ENCODE measurements at places on chromosomes 12 and 14.
A peak's percentile ranks its signal among the peaks of the same experiment; 100 is the strongest.

DNA sequence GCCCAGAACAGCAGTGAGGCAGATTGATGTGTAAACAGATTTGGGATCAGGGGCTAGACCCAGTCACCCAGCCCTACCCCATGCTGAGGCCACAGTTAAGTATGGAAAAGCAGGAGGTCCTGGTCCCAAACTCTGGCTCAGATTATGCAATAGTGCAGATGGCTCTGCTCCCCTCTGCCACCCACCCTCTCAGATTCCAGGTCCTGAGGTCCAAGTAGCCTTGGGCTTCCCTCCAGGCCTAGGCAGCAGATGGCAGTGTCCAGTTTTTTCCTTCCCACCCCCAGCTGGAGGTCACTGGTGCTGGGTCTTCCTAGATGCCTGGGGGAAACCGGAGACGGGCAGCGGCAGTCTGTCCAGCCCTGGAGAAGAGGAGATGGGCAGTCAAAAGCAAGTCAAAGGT lies 2.8 kb upstream of the DHH start:
- DNase-seq: no peak

DNA sequence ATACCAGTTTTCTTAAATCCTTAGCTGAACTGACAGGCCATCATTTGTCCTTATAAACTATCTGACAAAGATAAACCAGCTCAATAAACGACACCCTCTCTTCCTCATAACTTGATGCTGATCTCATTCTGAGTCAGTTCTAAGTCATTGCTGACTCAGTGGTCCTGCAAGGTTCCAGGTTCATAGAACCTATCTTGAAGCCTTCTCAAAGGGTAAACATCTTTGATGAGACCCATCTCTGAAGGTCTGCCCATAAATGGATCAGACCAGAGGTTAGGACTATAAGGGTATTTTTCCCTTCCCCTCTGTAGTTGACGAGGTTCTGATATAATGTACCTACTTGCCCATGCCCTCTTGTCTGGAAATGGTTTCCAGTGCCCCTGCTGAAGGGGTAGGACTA lies 11.9 kb downstream of the NAA25 start:
- no peak for DNase-seq

GRCh38 chr12:47707355-47707754 lies 1.5 kb upstream of the RPAP3 start:
- DNase-seq: no peak

DNA sequence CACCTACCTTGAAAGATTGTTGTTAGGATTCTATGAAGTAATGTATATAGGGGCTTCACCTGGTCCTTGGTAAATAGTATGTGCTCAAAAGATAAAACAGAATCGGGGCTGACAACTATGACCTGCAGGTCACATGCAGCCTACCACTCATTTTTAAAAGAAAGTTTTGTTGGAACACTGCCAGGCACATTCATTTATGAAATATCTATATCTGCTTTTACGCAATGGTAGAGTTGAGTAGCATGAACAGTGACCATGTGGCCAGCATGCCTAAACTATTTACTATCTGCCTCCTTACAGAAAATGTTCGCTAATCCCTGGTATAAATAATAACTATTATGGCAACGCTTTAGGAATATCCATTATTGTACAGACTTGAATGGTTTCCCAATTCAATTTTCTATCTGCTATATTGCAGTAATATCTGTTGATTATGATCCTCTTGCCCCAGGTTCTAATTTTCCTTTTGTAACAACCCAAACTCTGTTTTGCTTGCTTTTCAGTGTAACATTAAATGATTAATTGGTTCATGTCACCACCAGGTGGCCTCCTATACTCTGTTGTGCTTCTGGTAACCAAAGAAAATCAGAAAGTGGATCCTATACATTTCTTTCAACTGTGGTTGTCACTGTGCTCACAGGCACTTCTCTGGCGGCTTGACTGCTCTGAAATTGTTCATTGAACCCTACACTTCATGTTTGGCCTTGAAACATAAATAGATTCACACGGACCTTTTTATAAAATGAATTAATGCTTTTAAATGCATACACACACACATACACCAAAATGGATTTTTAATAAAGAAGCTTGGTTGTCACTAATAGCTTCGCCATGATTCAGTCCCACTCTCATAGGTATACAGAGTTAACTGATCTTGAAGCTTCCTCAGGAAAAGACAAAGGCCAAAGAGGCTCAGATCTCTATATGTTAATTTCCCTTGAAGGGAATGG lies 227.7 kb upstream of the NPAS3 start:
- peak; percentile 42 for DNase-seq

DNA sequence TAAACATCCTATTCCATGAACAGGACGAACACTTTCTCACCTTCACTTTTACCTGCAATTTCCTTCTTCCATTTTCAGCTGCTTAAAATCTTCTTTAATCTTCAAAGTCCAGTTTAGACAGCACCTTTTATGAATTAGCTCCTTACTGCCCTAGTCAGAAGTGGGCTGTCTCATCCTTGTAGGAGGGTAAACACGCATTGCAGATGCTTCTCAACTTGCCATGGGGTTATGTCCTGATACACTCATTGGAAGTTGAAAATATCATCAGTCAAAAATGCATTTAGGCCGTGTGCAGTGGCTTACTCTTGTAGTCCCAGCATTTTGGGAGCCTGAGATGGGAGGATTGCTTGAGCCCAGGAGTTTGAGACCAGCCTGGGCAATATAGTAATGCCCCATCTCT lies 35.2 kb downstream of the HMGA2 start:
- no peak for DNase-seq

- no peak for DNase-seq
These were observed 10.8 kb downstream of the BMAL2 start for GRCh38 chr12:27343255-27344000.

- DNase-seq: no peak
These were observed 301.6 kb downstream of the CACNA1C start for GRCh38 chr12:2354151-2354991.

- no peak for DNase-seq
These were observed 40.1 kb downstream of the PDZRN4 start for GRCh38 chr12:41228066-41228820.

DNA sequence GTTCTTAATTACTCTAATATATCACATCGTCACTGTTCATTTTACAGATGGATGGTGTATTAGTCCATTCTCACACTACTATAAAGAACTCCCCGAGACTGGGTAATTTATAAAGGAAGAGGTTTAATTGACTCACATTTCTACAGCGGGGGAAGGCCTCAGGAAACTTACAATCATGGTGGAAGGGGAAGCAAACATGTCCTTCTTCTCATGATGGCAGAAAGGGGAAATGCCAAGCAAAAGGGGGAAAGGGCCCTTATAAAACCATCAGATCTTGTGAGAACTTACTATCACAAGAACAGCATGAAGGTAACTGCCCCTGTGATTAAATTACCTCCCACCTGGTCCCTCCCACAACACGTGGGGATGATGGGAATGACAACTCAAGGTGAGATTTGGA lies 6.5 kb downstream of the TMBIM4 start:
- DNase-seq: no peak

DNA sequence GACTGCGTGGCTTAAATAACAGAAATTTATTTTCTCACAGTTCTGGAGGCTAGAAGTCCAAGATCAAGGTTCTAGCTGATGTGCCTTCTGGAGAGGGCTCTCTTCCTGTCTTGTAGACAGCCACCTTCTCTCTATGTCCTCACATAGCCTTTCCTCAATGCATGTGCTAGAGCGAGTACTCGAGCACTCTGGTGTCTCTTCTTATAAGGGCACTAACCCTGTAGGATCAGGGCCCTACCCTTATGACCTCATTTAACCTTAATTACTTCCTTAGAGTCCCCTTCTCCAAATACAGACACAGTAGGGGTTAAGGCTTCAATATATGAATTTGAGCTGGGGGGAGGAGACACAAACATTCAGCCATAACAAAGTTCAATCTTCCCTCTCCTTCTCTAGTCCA lies 10.2 kb downstream of the DHH start:
- DNase-seq: no peak

GRCh38 chr12:9163392-9163791 lies 44.8 kb downstream of the PZP start:
- no peak for DNase-seq
